ENCODE measurements at places on chromosomes 2 and 18.

- DNase-seq = no peak
Measured at GRCh38 chr2:202002381-202002780, 31.3 kb upstream of the FZD7 start.

DNA sequence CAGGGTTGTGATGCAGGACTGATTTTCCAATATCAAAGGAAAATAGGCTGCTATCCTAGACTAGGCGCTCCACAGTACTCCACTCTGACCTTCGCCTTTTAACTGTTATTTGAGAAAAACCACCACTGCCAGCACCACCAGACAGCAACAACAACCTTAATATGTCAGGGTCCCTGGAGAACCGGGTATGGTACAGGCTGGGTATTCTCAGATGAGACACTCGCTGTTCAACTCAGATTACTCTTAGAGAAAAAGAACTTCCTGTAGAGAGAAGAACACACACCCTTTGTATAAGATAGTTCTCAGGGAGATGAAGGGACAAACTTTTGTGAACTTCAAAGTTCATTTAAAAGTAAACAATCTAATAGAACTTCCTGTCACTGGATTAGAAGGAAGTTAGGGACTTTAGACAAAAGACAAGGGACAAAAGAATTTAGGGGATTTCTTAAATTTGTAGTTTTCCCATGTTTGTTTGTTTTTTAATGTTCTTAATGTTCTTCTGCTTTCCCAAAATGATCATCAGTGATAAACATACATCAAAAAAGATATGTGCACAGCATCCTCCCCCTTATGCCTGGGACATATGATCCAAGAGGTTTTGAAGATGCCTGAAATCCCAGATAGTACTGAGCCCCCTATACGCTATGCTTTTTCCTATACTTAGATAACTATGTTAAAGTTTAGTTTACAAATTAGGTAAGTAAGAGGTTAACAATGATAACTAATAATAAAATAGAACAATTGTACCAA lies 41.3 kb upstream of the PPP1R1C start:
- DNase-seq = no peak

GRCh38 chr2:85838181-85838580 lies 50.6 kb downstream of the ST3GAL5 start:
- DNase-seq = no peak

GRCh38 chr2:217757108-217757463 lies 245.7 kb downstream of the TNS1 start:
- DNase-seq = no peak

DNA sequence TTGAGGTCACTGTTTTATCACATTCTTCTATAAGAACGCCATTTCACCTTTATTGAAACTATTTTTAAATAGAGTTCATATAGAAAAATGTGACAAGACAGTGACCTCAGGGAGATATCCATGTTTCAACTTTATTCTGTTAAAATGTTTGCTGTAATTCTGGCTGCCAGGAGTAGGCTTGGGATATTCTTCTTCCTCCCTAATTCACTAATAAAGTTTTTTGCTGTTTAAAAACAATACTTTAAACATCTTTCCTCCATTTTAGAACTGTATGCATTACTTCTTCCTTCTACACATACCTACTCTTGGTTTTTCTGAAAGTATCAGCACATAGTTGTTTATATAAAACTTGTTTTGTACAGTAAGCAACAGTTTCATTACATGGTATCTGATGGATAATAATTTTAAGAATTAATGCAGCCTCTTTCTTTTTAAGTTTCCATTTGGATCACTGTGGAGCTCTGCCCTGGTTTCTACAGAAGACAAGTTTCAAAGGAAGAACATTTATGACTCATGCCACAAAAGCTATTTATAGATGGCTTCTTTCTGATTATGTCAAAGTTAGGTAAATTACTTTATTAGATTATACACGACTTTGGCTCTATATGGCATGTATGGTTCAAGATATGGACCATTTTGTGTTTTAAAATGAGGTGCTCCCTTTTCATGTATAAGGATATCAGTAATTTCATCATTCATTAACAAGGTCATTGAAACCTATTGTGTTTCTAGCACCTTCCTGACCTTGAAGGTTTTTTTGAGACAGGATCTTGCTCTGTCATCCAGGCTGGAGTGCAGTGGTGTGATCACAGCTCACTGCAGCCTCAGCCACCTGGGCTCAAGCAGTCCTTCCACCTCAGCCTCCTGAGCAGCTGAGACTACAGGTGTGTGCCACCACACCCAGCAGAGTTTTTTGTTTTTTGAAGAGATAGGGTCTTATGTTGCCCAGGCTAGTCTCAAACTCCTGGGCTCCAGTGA lies 7.2 kb downstream of the CPSF3 start:
- no peak for DNase-seq

DNA sequence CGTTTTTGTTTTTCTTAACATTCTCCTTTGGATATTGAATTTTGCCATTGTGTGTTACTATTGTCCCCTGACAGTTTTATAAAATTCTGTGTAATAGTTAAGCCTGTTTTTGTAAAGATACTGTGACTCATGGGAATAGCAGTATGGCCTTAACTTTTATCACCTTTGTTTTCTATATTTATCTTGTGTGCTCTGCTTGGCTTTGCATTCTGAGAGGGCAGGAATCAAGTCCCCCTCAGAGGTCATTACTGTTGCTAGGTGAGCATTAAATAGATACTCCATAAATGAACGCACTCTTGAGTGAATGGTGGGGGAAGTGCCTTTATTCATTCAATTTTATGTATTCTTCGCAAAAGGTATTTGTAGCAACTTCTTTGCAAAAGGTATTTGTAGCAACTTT lies 160.0 kb downstream of the PHLPP1 start:
- DNase-seq = no peak

- no peak for DNase-seq
Measured at GRCh38 chr18:31723639-31723989, 37.1 kb downstream of the SLC25A52 start.

DNA sequence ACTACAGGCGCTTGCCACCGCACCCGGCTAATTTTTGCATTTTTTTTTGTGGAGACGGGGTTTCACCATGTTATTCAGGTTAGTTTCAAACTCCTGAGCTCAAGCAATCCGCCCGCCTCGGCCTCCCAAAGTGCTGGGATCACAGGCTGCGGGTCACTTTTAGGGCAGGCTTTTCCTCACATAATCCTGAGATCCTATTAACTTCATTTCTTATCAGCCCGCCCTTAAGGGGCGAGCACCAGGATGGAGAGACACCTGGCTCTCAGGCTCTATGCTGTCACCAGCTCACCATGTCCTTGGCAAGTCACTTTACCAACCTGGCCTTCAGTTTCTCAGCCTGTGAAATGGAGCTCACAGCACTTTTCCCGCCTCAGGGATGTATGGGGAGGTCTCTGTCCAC lies 23.0 kb downstream of the ZFP36L2 start:
- no peak for DNase-seq

DNA sequence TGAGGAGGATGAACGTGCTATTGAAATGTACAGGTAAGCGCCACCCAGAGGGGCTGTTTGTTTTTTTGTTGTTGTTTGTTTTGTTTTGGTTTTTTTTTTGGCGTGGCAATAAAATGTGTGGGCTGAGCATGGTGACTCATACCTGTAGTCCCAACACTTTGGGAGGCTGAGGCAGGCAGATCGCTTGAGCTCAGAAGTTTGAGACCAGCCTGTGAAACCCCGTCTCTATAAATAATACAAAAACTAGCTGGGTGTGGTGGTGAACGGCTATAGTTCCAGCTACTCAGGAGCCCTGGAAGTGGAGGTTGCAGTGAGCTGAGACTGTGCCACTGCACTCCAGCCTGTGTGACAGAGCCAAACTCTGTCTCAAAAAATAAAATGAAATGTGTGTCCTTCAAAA lies 6.2 kb downstream of the PDCL3 start:
- no peak for DNase-seq

- DNase-seq = no peak
Measured at GRCh38 chr2:9951272-9951521, 296 bp upstream of the GRHL1 start.
